ENCODE measurements at places on chromosomes 2 and 18.

DNA sequence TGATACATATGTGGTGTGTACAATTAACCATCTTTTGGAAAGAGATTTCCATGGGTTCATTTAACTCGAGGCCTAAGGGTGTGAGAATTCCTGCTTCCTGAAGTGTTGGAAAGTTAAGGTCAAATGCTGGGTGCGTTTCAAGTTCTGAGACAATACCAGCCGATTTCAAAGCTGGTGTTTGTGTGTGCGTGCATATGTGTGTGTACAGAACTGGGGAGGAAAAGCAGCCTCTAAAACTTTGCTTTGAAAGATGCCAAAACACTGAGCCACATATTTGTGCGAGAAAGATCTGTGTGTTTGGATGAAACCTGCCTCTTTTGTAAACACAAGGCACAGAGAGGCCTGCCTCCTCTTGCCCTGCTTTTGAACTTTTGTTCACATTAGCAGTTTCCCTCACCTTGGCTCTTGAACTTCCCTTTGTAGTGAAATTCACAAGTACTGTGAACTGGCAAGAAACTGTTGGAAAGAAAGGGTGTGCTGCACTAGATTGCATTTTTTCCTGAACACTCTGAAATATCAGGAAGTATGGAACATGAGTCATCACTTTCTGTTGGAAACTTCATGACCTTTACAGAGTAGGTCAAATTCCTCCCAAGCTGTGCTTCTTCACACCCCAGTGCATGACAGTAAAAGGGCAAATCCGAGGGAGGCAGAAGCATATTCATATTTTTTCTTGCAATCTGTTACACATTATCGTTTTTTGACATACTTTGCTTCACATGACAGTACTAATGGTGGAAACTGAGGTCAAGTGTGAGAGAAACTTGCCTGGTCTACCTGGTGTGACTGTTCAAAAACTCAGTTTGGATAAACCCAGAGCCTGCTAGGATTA is 20.0 kb upstream of the CAVIN2 start:
- DNase-seq = no peak

DNA sequence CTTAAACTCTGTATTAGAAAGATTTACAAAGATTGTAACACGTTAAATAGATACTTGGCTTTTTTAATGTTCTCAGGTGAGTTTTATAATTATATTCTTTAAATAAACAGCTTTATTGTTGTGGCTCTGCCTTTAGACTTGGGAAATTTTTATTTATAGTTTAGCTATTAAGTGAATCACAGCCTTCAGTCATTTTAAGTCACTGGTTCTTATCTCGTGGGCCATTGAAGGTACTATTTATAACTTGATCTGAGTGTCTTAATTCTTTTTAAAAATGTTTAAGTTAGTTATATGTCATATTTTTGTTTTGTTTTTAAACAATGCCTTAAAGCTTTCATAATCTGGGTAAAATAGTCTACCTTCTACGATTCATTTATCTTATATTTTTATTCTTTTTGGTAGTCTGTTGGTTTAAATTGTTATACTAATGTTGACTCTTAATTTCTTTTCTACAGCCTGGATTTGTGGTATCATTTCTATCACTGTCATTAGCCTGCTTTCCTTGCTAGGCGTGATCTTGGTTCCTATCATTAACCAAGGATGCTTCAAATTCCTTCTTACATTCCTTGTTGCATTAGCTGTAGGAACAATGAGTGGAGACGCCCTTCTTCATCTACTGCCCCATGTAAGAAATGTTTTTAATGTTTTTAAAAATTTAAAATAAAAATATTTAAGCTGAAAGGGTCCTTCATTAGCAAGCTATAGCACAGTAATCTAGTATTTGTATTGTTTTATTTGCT is 49.3 kb downstream of the SLC39A10 start:
- DNase-seq = no peak

- no peak for DNase-seq
Observed at GRCh38 chr2:11100130-11100529, 55.1 kb upstream of the SLC66A3 start.

GRCh38 chr2:105150231-105150630 is 91.3 kb upstream of the GPR45 start:
- DNase-seq = no peak

DNA sequence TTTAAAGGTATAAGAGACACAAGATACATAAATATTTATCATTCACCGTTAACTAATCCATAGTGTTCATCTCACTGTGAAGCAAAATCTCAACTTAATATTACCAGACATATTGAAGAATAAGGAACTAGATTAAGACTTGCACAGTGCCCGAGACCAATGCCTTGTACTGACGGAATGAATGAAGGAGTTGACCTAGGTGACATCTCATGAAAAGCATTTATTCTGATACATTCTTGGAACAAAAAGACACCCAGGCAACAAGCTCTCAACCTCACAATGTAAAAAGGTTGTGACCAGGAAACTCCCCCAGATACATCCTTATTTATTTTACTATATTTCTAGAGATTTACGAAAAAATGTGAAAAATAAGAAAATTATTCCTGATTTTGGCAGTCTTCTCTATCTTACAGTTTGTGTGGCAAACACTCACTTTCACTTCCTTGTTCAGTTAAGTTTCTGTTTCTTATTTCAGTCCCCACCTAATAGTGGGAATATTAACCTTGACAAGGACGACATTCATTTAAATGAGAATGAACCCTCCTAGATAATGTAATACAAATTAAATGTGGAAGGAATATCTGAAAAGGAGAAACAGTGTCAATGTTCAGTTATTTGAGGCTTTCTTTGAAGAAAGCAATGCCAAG is 28.4 kb downstream of the M1AP start:
- DNase-seq = no peak

DNA sequence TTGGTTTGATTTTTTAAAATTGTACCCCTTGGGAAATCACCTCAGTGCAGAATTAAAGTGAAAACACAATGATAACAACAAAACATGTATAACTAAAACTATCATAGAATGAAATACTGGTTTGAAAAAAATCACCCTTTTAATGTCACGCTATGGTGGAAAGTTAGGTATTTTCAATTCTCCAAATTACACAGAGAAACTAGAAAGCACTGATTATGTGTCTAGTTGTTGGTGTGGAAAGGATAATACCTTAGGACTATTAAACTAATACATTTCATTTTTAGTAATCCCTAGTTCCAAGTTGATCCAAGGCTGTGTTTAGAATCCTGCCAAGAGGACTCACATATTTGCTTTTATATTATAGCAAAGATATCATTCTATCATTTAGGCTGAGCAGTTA is 71.2 kb downstream of the NUP35 start:
- no peak for DNase-seq

GRCh38 chr2:83388804-83389203 is 1070.3 kb downstream of the SUCLG1 start:
- no peak for DNase-seq

DNA sequence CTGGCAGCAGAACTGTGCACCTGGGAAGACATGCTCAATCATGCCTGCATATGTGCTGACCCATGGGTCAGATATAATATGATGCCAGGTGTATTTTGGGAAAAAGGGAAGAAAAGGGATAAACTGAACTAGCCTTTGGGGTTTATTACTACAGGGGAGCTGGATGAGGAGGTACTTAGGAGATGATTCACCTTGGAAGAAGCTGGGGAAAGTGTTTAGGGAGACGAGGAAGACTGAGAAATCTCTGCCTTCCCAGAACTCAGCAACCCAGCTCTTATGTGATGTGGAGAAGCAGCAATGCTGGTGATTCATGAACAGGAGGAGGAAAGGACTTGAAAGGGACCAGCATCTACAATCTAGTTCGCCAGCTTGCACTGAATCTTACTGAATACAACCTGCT is 110.2 kb downstream of the BARD1 start:
- no peak for DNase-seq

DNA sequence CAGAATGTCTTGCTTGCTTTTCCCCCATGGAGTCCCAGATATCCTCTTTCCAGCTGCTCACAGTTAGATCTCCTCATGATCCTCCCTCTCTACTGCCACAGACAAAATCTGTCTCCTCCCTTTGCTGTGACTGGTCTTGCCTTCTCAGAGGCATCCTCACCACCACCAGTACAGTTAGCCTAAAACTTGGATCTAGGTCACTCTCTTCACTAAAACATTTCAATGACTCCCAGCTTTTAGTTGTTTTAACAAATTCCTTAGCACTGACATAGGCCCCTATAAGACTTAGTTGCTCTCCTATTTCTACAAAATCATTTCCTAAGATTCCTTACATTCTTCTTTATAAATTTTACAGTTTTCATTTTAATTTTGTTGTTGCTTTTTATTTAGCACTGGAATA is 734.2 kb upstream of the CHAC2 start:
- no peak for DNase-seq

GRCh38 chr18:36594621-36595020 is 234.2 kb downstream of the TPGS2 start:
- no peak for DNase-seq

DNA sequence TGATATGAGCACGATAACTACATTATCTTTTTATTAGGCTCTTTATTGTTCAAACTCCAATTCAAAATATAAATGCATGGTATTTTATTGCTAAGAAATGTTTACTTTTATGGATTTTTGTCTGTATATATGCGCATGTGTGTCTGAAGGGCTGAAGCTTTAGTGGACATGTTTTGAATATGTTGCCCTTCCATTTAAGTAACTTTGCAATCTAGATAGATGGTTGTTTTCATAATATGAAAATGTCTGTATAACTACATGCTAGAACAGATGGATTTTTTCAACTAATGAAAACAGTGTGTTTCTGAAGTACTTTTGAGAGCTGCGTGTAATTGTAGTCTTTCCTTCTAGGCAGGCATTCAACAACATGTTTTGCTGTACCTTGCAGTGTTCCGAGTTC is 18.7 kb downstream of the DCAF17 start:
- no peak for DNase-seq

DNA sequence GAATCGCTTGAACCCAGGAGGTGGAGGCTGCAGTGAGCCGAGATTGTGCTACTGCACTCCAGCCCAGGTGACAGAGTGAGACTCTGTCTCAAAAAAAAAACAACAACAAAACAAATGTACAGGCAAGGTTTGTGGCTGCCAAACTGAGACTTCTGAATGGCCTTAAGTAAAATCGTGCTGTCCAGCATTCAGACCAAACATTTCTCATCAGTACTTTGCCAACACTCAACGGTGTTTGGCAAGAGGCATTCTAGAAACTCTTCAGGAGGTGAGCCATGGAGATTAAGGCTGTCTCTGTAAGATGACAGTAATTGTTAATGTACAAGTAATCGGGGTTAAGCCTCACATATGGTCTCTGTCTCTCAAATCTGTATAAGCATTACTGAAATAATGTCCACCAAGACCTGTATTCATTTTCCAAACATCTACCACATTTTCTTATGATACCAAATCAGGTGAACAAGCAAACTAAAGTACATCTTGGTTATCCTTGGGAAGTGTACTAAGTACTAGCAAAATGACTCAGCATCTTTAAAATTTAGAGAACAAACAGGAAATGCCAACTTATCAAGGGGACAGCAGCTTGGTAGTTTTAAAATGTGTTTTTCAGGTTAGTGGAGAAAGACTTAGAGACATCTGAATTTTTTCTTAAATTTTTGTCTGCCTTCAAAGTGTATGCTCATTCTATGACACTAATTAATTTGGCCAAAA is 29.3 kb downstream of the SERPINE2 start:
- no peak for DNase-seq

GRCh38 chr2:221347471-221347870 is 224.6 kb downstream of the EPHA4 start:
- DNase-seq = no peak

GRCh38 chr2:182740701-182741100 is 24.6 kb downstream of the DNAJC10 start:
- DNase-seq = no peak

GRCh38 chr2:86383844-86384243 is 46.4 kb upstream of the REEP1 start:
- DNase-seq = no peak

GRCh38 chr2:55811048-55811447 is 112.5 kb downstream of the EFEMP1 start:
- no peak for DNase-seq

DNA sequence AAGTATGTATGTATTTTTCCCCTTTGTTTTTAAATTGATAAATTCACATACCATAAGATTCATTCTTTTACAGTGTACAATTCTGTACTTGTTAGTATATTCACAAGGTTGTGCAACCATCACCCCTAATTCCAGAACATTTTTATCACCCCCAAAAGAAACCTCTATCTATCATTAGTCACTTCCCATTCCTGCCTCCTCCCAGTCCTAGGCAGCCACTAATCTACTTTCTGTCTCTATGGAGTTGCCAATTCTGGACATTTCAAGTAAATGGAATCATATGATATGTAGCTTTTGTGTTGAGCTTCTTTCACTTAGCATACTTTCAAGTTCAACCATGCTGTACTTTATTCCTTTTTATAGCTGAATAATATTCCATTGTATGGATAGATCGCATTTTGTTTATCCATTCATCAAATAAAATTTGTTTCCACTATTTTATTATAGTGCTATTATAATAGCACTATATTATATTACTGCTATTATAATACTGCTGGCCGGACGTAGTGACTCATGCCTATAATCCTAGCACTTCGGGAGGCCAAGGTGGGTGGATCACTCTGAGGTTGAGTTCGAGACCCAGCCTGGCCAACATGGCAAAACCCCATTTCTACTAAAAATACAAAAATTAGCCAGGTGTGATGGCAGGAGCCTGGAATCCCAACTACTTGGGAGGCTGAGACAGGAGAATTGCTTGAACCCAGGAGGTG is 10.9 kb downstream of the STARD7 start:
- DNase-seq = no peak
